Right hindlimb (tissue), 1 donor: ENCODE measurements at places on chromosomes 7 and 10.

DNA sequence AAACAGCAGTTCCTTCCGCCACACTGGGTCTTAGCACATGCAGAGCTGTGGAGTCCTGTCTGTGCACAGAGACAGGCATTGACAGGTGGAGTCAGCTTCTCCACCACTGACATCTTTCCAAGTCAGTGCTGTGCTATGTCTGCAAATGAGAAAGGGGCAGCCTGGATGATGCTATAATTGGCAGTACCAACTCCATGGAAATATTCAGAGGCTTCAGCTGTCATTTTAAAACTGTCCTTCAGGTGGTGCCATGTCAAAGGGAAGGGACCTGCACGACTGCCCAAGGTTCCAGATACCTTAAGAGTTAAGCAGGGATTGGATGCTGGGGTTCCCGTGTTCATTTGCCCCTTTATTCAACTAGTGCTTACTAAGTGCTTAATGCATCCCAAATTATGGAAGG, 258.0 kb upstream of the PRKCQ start:
- peak; percentile 25 for DNase-seq

- no peak for DNase-seq
Measured at GRCh38 chr10:34811968-34812514, 3.1 kb downstream of the PARD3 start.

DNA sequence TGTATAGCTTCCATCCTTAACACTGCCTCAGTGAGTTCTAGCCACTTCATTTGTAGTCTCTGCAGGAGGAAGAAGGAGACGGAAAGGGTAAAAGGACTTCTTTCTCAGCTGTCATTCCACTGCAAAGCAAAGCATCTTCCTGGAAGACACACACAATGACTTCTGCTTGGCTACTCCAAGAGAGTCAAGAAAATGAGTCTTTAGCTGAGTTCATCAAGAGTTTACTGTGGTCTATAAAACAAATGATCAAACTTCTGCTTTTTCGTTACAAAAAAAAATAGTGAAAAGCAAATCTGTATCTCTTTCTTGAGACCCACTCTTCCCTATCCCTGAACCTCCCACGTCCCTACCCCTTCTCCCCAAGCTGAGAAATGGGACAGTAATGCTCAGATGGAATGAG, 205.0 kb upstream of the AHR start:
- DNase-seq: no peak

- DNase-seq: no peak
Measured at GRCh38 chr7:132836746-132837145, 245.1 kb downstream of the CHCHD3 start.

GRCh38 chr10:133166828-133167692, 7.0 kb downstream of the KNDC1 start:
- peak; percentile 75 for DNase-seq

GRCh38 chr10:98096731-98097130, 37.7 kb upstream of the R3HCC1L start:
- no peak for DNase-seq

DNA sequence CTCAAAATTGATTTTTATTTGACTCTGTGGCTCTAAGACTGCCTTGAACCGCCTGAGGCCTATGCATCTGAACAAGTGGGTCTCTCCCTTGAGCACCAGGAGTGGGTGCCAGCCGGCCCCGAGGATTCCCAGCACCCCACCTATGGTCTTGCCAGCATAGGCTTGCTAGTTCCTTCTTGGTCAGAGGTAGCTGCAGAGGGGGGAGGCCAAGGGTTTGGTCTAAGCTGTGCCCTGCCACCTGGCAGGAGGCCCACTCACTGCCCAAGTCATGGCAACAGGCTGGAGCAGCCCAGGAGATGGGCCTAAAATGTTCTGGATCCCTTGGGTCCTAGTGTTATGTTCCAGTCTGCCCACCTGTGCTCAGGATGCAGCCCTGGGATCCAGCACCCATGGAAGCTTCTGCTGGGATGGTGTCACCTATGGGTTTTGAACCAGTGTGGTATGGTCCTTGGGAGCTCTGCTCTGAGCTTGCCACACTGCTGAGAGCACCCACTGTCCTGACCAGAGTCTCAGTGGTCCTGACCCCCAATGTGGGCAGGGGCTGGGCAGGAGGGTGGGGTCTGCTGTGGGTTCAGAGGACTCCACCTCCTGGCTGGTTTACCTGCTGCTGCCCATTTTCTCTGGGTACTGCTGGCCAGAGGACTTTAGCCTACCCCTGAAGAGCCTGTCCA, 12.6 kb downstream of the YKT6 start:
- no peak for DNase-seq

DNA sequence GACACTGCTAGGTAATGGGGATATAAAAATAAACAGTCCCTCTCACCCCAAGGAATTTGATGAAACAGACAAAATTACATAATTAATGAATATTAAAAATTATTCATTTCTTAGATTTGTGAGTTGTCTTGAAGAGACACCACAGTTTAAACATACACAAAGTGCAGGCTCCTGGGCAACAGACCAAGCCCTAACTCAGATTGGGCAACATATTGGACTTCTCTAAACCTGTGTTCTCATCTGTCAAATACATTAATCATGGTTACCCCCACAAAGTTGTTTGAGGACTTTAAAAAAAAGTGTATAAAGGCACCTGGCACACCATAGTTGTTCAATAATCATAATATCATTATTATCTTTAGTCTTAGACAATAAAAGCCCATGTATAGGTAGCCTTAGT, 62.5 kb upstream of the CAPZA2 start:
- DNase-seq: no peak
